ENCODE measurements at places on chromosomes 6 and 20. TPM values are rescaled to one million over a fixed set of nuclear protein-coding genes. Genes with fewer than 3 reads are reported as not detected.

DNA sequence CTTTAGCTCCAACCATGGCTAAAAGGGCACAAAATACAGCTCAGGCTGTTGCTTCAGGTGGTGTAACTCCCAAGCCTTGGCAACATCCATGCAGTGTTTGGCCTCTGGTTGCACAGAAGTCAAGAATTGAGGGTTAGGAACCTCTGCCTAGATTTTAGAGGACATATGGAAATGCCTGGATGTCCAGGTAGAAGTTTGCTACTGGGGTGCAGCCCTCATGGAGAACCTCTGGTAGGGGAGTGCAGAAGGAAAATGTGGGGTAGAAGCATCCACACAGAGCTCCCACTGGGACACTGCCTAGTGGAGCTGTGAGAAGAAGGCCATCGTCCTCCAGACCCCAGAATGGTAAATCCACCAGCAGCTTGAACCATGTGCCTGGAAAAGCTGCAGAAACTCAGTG is 1453.8 kb upstream of the EYS start:
- DNase-seq: no peak

DNA sequence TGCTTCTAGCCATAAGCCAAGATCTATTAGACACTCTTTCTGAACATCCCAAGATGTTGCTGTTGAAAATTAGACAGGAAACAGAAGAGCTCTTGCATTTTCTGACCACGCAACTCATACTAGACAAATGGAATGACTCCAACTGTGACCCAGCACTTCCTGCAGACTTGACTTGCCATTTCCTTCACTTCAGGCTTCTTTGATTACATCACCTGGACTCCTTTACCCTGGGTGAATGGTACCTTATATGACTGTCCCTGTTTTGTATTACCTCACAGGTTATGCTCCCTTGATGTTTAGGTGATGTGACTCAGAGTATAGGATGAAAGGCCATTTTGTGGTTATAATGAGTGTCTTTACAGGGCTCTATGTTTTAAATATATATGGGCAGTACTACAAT is 236.1 kb downstream of the BMP2 start:
- DNase-seq: no peak

GRCh38 chr6:81864124-81864523 is 111.6 kb upstream of the TENT5A start:
- no peak for DNase-seq

DNA sequence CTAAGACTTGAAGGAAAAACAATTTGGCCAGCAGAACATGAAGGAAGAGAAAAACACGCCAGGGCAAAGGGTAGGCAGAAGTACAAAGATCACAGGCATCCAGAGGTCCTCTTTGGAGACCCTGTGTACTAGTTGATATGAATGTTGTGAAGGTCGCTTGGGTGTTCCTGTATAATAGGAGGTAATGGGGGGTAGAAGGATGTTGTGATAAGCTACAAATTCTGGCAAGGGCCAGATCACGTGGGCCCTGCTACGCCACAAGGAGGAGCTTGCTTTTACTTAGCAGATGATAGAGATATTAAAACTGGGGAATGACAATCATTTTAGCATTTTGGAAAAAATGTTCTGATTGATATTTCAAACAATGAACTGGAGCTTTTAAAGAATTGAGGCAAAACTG is 878 bp upstream of the HLA-DMA start:
- no peak for DNase-seq

DNA sequence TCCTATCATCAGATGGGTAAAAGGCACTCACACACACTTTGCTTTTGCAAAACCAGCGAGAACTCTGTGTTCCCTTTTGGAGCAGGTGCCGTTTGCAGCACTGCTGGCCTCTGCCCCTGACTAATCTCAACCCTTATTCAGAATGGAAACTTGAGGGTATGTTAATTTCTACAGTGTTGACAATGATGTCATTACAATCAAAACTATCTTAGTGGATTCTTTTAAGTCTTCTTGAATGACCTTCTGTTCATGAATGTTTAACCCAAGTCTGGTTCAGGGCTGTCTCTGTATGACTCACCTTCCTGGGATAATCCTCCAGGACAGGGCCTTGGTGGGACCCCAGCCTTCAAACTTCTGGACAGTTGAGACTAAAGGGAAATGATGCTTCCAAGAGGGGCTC is 197.9 kb downstream of the CDH4 start:
- no peak for DNase-seq

- DNase-seq: no peak
Measured at GRCh38 chr20:61520076-61520892, 268.2 kb downstream of the CDH4 start.

Gene PNPLA1
- not detected for total RNA-seq

DNA sequence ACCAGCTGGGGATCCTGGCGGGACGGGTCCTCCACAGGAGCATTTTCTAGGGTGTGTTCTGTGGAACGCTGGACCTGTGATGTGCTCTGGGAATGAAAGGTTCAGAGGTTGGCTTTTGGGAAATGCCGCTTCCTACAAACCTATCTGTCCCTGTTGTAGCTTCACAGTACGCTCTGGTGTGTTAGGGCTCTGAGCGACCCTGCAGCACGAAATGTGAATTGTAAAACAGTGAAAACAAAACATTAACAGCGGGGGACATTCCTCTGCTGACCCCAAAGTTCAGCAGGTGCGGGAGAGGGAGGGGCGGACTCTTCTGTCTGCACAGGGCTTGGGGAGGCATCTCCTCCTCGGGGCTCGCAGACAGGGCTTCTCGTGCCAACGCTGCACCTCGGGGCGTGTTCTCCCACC is 155.9 kb downstream of the NRN1 start:
- DNase-seq: no peak

GRCh38 chr20:59937150-59937549 is 3.0 kb downstream of the PPP1R3D start:
- no peak for DNase-seq

Data from ascending aorta (tissue), 2 donors.